ENCODE measurements at places on chromosomes 5 and 9.
A peak's percentile ranks its signal among the peaks of the same experiment; 100 is the strongest.

GRCh38 chr5:41763081-41763480 is 107.1 kb downstream of the OXCT1 start:
- no peak for DNase-seq

DNA sequence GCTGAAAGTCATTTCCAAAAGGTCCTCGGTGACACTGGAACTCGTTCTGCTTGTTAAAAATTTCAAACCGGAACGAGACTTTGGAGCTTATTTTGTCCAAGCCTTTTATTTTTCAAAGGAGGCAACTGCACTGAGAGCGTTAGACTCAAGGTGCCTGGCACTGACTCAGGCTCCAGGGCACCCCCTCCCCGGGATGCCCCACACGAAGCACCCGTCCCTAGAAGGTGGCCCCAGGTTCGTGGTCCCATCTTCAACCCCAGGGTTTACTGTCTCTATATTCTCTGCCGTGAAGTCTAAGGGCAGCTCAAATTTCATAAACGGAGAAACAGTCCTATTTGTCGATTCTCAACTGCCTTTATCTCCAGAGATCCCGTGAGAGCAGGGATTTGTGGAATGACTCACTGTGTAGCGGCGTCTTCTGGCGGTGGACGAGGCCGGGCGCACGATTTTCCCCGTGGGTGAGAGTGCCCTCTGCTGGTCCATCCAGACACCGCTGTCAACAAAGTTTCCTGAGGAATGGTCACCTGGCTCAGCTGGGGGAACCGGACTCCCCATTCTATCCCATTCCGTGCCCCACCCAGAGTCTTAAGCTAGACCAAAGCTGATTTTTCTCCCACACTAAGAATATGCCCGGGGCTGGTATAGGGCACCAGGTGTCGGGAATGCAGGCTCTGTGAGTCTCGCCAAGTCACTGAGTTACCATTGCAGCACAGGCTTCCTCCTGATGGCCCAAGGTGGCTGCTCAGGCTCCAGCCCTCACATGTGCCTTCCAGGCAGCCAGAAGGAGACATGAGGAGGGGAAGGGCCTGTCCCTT is 27.1 kb upstream of the SLC6A19 start:
- peak; percentile 61 for DNase-seq

DNA sequence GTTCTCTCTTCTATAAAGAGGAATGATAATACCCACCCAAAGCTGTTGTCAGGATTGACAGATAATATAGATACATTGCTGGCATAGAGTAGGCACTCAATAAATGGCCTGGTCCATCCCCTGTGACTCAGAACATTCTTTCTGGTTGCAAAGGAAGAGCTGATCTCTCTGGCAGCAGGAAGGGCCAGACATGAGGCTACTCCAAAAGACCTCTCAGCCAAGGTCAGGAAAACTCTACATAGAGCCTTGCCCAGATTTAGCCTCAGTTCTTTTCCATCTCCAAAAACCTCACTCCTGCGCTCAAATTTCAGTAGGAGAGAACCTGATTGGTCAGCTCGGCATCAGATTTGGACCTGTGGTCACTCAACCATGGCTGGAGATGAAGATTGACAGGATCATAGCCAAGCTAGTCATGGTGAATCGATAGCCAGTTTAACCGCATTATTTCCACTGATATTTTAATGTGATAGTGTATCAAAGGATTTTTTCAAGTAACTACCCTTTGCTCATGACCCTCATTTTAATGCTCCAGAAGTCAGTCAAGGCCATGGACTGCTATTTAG is 319.6 kb downstream of the DRD1 start:
- DNase-seq, result no peak

GRCh38 chr9:21141427-21141882 is at the start of gene IFNW1:
TSS of gene IFNW1 (minus strand) at chr9:21141832. CDS start at chr9:21141570, 262 bp downstream.
- DNase-seq, result peak; percentile 3

DNA sequence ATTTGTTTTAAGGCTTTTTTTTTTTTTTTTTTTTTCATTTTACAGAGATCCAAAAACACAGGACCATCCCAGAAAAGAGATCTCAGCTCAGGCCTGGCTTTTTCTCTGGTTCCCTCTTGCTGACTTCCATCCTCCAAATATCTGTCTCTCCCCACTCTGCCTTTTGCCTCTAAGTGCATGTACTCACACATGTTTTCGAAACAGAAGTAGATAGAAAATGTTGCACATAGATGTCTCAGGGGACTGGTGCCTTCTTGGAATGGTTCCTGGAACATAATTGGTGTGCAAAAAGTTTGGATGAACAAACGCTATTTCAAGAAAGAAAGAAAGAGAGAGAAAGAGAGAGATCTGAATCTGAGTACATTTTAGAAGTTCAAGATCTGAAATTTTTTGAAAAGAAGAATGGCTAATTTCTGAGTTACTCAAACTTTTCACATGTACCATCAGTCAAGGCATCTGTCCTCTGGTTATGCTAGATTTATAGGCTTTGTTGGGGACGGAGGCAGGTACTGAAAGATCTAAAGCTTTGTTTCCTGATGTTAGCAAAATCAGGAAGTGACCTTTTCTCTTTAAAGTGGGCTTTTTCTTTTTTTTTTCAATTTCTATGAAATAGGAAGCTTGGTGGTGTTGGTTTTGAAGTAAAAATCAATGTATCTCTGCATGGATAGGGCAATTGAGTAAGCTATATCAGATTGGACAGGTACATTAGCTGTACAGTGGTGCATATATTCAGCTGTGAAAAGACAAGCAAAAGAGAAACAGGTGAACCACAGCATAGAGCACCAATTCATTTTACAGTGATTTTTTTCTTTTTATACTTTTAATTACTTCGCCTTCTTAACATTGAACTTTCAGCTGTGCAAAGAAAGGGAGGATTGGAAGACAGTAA is 8.5 kb upstream of the TNFSF8 start:
- no peak for DNase-seq

DNA sequence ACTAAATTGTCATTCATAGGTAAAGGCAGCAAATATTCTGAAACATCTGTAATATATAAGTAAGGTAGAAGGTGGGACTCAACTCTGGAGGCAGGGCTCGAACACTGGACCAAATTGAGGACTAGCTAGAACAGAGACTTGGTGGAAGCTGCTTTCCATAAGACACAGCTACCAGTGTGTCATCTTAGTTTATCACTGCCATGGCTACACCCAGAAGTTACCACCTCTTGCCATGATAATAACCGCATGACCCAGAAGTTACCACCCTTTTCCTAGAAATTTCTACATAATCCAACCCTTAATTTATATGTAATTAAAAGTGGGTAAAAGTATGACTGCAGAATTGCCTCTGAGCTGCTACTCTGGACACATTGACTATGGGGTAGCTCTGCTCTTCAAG is 99.7 kb downstream of the STARD4 start:
- DNase-seq, result no peak

GRCh38 chr5:5899716-5900115 is 477.2 kb downstream of the ICE1 start:
- DNase-seq, result no peak

- DNase-seq, result no peak
Observed at GRCh38 chr5:56039985-56040384, 45.2 kb upstream of the IL6ST start.

GRCh38 chr9:35960039-35960655 is 2.2 kb upstream of the OR2S2 start:
- DNase-seq, result no peak

DNA sequence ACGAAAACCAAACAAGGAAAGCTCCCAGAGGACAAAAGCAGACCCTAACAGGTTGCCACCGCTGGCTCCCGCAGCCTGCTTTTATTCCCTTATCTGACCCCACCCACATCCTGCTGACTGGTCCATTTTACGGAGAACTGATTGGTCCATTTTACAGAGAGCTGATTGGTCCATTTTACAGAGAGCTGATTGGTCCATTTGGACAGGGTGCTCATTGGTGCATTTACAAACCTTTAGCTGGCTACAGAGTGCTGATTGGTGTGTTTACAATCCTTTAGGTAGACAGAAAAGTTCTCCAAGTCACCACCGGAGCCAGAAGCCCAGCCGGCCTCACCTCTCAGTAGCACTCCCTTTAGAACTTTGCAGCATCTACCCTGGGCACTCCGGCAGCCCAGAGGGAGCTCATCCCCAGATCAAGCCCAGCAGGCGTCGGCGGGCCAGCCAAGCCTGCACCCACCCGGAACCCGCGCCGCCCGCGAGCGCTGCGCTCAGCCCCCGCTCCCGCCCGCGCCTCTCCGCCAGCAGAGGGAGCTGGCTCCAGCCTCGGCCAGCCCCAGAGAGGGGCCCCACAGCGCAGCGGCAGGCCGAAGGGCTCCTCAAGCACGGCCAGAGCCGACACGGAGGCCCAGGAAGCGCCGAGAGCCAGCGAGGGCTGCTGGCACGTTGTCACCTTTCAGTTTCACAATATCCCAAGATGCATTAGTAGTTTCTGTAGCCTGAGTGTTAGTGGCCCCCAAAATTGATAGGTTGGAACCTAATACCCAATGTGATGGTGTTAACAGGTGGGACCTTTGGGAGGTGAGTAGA is 35.3 kb upstream of the CLPTM1L start:
- peak; percentile 23 for DNase-seq

DNA sequence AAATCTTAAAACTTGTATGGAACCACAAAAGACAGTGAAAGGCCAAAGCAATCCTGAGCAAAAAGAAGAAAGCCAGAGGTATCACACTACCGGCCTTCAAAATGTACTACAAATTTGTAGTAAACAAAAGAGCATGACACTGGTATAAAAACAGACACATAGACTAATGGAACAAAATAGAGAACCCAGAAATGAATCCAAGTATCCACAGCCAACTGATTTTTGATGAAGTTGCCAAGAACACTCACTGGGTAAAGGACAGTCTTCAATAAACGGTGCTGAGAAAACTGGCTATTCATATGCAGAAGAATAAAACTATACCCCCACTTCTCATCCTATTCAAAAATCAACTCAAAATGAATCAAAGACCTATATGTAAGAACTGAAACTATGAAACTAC is 390.1 kb downstream of the PRELID2 start:
- no peak for DNase-seq

DNA sequence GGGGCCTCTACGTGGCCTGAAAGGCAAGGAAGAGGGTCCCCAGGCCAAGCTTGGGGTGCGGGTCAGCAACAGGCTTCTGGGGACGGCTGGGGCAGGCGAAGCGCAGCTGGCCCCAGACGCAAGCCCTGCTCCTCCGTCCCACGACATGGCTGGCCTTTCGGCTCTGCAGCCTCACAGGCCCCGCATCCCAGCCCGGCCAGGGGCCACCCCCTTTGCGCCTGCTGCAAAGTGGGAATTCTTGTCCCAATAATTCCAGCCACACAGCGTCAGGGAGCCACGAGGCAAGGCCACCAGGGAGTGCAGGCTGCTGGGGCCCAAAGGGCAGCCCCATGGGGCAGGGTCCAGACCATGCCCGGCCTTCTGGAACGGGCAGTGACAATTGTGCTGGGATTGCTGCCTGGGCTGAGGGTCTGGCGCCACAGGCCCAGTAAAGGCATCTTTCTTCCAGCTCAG is 1.1 kb upstream of the ENTPD2 start:
- no peak for DNase-seq

DNA sequence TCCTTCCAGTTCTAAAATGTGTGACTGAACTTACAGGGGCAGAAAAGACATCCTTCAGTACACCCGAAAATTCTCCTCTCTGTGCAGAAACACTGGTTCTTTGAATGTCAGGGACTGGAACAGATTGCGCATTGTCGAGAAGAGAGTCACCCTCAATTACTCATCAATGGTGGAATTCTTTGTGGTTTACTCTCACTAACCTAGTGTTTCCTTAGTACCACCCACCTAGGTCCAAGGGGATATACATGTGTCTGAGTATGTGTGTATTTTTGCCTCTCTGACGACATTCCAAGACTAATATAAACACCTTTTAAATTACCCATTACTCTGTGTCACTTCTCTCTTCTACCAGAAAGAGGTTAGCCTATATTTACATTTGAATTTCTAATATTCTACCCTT is 660.8 kb downstream of the TLE1 start:
- no peak for DNase-seq

DNA sequence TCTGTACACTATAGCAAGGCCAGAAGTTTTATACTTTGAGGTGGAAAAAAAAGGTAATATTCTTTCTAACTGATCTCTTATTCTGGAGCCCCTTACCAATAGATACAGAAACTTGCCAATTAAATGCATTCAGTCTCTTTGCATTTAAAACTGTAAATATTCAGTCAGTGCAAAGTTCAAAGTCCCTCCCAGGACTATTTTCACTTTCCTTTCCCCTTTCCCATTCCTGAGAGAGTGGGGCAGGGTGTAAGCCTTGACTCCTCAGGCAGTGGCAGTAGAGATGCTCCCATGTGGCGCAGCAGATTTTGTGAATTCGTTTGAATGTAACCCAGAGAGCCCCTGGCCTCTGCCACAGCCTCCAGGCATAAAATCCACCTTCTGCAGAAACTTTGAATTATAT is 29.9 kb downstream of the CETN3 start:
- DNase-seq, result no peak

- DNase-seq, result no peak
Observed at GRCh38 chr5:176653401-176654385, 6.4 kb downstream of the TSPAN17 start.

DNA sequence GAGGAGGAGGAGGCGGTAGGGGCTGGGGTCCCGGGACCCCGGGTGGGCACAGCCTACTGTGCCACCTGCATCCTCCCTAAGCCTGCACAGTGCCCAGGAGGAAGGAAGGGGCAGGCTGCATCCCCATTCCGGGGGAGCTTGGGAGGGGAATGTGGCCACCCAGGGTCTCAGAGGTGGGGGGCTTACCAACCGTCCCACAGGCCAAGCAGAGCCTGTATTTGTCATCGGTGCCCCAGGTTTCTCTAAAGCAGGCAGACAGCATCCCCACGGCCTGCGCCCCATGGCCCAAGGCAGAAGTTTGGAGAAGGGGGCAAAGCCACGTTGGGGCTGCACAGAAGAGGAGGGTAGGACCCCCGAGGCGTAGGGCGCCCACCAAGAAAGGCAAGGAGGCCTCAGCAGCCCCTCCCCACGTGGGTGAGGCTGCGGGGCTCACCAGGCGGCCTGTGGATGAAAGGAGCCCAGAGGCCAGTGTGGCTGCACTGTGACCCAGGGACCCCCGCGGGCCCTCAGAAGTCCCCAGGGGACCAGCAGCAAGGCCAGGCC is 507 bp upstream of the GPSM1 start:
- DNase-seq, result no peak

GRCh38 chr5:1851290-1851934 is 31.3 kb downstream of the IRX4 start:
- no peak for DNase-seq

GRCh38 chr5:97111004-97111403 is 31.4 kb downstream of the LIX1 start:
- no peak for DNase-seq

- no peak for DNase-seq
Observed at GRCh38 chr9:83247732-83248131, 184.8 kb upstream of the RASEF start.

- DNase-seq, result no peak
Observed at GRCh38 chr9:98935071-98935505, 8.6 kb upstream of the COL15A1 start.

All from NCI-H82 (cell line).